ENCODE measurements at places on chromosomes 5 and 9.

DNA sequence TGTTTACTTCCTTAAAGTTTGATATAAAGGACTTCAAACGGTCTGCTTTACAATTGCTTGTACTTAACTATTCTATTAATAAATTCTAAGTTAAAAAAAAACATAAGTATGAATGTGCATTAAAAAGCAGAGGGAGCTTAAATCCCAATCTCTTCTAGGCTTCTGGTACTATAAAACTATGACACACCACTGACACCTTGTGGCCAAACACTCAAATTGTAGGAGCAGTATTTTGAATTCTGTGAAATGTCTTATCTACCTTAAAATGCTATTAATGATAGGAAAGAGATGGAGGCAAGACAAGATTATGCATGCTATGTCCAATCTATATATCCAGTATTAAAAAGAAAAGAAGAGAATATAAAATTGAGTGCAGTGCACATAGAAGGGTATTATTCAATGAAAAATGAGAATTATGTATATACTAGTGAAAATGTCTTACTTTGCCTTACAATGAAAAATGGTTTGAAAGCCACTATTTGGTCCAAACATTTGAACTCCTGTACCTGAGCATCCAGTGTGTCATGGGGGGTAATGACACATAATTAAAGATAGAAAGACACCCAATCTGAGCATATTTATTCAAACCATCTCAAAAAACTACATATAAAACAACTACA lies 87.6 kb downstream of the ERP44 start:
- peak; percentile 7 for DNase-seq

DNA sequence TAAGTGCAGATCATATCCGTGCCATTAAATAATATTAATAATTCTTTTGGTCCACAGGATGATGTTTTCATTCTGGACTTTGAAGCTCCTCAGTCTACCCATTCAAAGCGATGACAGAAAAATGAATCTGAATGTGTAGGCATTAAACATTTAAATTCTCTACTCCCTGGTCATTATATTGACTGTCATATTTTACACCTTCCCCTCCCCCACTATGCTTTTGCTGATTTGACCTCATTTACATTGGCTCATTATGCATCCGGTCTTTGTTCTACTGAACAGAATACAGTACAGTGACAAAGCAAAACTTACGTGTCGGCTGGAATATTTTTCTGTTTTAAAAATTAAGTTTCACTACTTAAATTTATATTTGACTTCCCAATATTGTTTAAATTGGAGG lies 289.7 kb upstream of the TMEM161B start:
- no peak for DNase-seq

DNA sequence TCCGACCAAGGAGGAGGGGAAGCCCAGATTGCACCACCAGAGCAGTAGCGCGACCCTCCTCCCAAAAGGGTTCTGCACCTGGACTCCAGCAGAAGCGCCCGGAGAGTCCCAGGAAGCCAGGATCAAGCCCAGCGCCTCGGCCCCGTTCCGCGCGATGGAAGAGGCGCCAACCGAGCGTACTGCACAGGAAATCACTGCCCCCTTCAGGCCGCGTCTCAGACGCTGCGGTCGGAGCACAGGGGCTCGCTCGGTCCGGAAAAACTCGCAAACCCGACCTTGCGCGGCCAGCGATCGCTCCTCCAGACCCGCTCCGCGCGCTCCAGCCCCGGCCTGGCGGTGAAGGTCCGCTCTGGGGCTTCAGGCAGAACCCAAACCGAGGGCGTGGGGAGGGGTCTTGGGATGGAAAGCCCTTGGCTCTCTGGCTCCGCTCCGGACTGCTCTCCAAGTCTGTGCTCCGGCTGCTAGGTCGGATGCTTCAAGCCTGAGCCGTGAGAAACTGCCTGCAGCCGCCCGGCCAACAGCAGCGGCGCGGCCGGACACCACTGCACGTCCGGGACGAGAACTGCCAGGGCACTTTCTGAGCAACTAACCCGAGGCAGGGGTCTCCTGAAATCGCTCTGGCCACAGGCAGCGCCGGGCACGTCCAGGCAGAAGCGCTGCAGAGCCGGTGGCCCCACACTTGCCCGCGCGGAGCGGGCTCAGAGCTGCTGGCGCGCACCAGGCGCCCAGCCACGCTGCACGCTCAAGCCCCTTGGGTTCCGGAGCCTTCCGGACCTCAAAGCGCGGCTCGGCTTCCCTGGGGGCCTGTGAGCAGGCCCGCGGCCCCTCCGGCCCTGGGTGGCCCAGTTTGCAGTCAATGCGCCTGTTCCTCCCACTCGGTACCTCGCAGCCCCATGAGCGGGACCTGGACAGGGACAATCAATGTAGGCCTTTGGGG lies 1.3 kb downstream of the GABBR2 start:
- peak; percentile 70 for DNase-seq

DNA sequence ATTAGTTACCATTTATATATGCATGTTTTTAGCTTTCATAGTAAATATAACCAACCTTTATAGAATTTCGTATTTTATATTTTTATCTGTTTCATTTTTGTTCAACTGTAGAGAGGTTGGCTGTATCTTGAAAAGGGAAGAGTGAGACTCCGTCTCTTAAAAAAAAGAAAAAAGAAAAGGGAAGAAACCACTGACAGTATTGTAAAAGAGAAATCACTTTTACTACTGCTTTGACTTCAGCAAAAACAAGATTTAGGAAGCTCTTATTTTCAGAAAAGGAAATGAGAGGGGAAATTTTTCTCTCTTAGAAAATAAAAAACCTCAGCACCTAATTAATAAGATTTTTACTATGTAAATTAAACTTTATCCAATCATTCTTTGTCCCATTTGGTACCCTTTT lies 14.4 kb downstream of the POLK start:
- no peak for DNase-seq

GRCh38 chr5:96690861-96691260 lies 28.7 kb downstream of the CAST start:
- no peak for DNase-seq

DNA sequence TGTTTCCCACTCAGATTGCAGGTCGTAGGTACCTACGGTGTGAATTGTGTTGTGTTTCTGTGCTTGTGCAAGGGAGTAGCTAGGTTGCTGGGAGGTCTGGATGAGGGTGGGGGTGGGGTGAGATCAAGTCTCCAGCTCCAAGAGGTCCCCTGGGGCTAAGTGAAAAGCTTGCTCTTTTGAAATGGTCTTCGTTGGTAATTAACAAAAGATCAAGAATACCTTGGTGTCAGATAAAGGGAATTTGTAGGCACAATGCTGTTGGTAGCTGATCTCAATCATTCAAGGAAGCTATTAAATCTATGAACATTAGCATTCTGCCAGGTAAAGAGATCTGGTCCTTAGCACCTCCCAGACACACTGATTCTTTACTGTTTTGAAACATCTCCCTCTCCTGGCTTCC lies 928 bp upstream of the PCDHGC4 start:
- no peak for DNase-seq

DNA sequence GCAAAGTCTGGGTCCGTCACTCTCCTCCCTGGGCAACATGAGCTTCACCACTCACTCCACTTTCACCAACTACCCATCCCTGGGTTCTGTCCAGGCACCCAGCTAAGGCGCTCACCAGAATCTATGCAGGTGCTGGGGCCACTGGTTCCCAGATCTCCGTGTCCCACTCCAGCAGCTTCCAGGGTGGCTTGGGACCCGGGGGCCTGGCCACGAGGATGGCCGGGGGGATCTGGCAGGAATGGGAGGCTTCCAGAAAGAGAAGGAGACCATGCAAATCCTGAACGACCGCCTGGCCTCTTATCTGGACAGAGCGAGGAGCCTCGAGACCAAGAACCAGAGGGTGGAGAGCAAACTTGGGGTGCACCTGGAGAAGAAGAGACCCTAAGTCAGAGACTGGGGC lies 1611.0 kb upstream of the ACO1 start:
- DNase-seq = no peak

- no peak for DNase-seq
Measured at GRCh38 chr9:115587310-115587709, 469.4 kb upstream of the TNC start.

DNA sequence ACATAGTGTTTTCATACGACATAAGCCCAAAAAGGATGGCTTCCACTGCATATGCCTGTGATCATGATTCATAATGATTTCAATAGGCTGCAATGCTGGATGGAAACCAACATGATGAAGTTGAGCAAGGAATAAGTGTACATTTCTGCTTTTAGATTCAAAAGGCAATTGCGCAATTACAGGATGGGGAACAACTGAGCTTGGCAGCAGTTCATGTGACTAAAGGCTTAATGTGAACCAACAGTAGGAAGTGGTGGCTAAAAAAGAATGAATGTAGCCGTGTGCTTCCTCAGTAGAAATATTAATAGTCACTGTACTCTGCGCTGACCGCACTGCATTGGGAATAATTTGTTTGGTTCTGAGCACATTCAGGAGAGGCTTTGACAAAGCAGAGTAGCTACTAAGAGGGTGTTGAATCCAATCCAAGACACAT lies 51.2 kb downstream of the SLC1A3 start:
- peak; percentile 99 for DNase-seq

- DNase-seq = no peak
Measured at GRCh38 chr5:135169753-135170152, 135.7 kb upstream of the PITX1 start.

- DNase-seq = no peak
Measured at GRCh38 chr5:97854871-97855762, 672.1 kb upstream of the RIOK2 start.

DNA sequence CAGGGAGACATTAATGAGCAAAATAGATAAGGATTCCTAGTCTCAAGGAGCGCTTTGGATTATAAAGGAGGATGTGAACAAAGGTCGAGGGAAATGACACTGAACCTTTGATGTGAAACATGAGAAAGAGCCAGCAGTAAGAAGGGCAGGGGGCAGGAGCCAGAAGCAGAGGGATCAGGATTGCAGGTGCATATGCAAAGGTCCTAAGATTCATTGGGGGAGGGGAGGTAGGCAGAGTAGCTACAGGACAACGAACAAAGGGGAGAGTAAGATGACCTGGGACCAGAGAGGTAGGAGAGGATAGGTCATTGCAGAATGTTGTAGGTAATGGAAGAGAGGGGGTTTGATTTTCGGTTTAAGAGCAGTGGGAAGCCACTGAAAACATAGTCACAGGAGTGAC lies 129.2 kb upstream of the TRPM3 start:
- no peak for DNase-seq

DNA sequence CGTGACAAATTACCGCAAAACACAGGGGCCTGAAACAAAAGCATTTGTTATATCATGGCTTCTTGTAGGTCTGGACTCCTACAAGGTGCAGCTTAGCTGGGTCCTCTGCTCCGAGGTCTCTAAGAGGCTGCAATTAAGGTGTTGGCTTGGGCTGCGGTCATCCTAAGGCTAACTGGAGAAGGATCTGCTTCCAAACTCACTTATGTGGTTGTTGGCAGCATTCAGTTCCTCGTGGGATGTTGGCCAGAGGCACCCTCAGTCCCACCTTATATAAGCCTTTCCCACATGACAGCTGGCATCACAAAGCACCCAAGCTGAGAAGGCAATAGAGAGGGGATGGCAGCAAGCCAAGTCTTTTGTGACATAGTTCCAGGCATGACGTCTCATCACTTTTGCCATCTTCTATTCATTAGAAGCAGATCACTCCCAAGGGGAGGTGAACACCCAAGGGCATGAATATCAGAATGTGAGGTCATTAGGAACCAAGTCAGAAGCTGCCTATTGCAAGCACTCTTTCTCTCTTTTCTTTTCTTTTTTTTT lies 47.9 kb upstream of the ZBTB43 start:
- DNase-seq = no peak

- DNase-seq = peak; percentile 65
Measured at GRCh38 chr9:35553670-35554543, 51.2 kb upstream of the TESK1 start.

DNA sequence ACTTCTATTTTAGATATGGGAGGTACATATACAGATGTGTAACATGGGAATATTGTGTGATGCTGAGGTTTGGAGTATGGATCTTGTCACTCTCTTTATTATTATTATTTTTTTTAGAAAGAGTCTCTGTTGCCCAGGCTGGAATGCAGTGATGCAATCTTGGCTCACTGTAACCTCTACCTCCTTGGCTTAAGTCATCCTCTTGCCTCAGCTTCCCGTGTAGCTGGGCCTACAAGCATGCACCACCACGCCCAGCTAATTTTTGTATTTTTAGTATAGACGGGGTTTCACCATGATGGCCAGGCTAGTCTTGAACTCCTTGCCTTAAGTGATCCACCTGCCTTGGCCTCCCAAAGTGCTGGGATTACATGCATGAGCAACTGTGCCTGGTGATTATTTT lies 138.4 kb upstream of the SLC28A3 start:
- DNase-seq = no peak

DNA sequence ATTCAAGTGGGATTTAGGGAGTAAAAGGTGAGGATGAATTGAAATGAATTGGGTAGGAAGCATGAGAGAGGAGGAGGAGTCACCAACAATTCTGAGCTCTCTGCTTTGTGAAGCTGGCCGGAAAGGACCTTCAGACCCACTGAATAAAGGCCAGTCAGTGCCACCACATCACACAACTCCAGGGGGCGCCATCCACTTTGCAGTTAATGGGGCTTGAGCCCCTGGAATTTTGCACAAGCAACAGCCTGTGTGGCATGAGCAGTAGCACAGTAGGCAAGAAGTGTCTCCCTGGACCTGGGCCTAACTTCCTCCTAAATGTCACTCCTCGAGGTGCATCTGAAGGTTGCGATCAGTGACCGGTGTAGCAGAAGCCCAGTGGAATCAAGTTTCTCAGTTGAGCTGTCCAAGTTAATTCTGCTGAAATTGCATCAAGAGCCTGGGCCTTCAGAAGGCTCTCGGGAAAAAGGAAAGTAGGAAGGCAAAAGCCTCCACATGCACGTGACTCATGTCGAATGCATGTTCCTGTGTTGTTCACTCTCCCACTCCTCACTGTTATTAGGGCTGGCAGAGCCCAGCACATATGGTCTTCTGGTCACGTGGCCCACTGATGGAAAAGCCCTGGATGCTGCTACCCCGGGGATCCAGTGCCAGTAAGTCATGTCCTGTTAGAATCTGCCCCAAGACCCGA lies 27.8 kb upstream of the GLIS3 start:
- no peak for DNase-seq

Measured in GM04504 (cell line).